Panc1 (cell line): ENCODE measurements at places on chromosomes 6 and 20. TPM values are rescaled to one million over a fixed set of nuclear protein-coding genes. Genes with fewer than 3 reads are reported as not detected.

GRCh38 chr20:40050596-40050995 is 638.4 kb downstream of the MAFB start:
- no peak for DNase-seq

- DNase-seq: no peak
These were observed 28.1 kb downstream of the DACT2 start for GRCh38 chr6:168291450-168291849.

DNA sequence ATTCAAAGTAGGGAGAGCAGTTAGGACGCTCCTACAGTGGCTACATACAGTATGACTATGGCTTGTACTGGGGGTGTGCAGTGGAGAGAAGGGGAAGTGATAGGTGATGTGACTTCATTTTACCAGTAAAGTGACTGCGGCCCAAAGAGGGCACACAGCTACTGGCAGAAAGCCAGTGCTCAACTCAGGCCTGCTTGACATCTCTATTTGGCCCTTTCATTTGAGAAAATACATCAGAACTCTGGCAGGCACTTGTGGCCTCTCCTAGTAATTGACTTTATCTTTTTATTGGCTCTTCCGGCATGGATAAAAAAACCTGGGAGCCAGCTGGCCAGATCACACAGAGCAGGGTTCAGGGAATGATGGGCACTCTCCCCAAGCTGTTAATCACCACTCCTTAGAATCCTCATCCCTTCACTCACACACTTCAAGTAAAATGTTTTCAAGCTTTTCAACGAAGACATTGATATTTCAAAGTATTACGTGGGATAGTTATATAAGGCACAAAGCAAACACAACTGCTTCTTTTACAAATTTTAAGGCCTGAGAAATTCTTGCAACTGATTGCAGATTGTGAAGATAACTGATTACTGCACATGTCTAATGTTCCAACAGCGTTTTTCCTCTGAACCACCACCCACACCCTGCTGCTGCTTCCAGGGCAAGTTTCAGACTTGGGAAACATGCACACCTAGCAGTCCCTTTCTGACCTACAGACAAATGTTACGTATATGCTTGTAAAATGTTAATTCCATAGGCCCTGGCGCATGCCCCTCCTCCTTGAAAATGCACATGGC is 73.5 kb downstream of the TNFRSF21 start:
- no peak for DNase-seq

DNA sequence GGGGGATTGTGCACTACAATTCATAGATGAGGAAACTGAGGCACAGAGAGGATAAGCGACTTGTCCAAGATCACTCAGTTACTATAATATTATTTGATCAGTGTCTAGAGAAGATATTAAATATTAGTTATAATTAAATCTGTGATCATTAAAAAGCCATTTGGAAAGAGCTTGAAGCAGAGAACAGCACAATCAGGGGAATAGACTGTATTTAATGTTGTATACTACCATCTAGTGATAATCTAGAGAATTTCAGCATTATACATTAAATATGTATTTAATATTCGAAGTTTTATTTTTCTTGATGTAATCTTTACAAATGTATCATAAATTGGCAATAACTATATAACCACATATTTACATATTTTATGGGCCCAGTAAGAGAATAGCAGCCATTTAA is 20.1 kb upstream of the MTCL3 start:
- DNase-seq: no peak

DNA sequence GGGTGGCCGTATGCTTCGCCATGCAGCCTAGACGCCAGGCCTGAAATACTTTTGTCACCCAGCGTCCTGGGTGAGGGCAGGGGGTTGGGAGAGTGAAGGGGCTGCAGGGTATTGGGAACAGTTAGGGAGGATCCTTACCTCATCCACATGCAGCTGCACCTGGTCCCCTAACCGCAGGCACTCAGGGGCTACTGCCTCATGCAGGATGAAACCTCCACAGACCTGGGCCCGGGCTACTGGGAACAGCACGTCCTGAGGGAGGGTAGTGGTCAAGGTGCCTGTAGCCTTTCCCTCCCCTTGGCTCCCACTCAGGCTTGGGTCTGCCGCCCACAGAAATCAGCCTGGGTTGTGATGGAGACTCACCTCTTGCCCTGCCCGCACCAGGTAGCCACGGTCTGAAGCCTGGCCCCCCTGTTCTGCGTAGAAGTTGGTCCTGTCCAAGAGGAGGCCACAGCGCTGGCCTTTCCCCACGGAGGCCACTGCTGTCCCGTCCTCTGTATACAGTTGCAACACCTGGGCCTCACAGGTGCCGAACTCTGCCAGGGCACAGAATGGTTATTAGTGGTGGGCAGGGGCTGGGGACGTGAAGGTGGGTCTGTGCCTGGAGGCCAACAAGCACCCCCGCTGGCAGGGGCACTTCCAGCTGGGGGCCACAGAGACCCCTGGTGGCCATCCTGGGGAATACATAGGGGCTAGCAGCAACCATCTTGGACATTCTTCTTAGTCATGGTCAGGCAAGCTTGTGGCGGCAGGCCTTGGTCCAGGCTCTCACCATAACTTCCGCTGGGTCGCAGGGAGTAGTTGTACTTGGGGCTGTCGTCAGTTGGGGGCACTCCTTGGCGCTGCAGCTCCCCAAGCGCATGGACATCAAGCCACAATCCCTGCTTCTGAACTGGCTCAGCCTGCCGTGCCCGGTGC is 8.6 kb downstream of the AARS2 start:
- DNase-seq: no peak

GRCh38 chr6:98920904-98921431 is 26.8 kb downstream of the FBXL4 start:
- DNase-seq: no peak

- DNase-seq: no peak
These were observed 67.1 kb upstream of the MYLIP start for GRCh38 chr6:16061818-16062217.

GRCh38 chr6:2947445-2947844 is 23.9 kb downstream of the SERPINB6 start:
- no peak for DNase-seq

GPX5 gene
- not detected for total RNA-seq

DNA sequence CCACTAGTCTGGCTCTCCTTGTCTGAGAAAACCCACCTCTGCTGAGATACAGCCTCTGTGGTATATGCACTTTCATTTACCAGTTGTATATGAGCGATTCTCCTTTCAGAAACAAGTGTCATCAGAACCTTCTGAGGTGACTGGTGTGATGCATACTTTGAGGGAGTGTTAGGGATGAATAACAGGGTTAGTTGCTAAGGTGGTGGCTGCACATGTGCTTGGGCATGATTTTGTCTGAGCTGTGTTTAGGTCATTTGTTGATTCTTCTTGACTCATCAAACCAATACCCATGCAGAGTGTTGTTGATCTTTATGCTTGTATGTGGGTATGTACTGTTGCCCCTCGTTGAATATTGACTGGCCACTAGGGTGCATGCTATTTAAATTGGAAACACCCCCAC is 25.7 kb downstream of the DTD1 start:
- DNase-seq: no peak

- DNase-seq: no peak
These were observed 56.7 kb upstream of the SGK1 start for GRCh38 chr6:134374491-134375219.

DNA sequence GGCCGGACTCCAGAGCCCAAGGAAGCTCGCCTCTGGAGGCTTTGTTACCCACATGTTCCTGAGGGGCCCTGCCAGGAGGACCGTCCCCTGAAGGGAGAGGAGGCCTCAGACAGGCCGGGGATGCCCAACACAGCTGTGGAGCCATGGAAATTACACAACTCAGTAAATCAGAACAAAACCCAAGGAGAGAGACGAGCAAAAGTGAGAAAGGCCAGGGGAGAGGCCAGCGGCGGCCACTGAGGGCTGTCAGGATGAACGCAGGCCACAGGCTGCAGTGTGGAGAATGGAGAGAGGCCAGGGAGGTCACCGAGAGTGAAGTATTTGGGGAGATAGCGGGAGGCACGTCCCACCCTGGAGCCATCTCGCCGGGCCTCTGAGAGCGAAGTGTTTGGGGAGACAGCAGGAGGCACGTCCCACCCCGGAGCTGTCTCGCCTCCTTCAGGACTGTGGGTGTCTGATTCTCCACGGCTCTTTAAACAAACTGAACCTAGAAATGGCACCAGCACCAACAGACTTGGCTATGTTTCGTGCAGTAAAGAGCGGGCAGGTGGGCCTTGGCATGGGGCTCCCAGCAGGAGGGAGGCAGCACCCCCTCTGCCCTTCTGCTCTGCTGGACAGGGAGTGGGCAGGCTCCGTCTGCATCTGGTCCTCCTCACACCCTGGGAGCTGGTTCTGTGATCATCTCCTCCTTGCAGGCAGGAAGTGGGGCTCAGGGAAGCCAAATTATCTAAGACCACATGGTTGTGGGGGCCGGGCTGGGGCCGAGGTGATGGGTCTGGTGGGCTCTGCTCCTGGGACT is 91.0 kb downstream of the YTHDF1 start:
- no peak for DNase-seq

- DNase-seq: no peak
These were observed 379.3 kb downstream of the CD109 start for GRCh38 chr6:74075323-74075722.

DNA sequence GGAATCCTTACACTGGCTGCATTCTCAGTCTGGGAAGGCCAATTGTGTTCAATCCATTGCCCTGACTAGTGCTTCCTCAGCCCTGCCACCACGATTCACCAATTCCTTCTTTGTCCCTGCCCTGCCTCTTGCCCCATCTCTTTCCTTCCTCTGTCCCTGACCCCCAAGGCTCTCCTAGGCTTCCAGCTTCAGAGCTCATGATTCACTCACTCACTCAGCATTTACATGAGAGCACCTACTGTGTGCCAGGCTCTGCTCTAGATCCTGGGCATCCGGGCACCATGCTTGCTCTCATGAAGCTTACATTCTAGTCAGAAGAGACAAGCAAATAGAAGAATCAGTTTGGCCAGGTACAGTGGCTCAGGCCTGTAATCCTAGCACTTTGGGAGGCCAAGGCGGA is 489.5 kb upstream of the JARID2 start:
- DNase-seq: no peak

GRCh38 chr6:132587424-132587823 is 2.1 kb downstream of the TAAR5 start:
- DNase-seq: no peak

GRCh38 chr6:153944201-153944600 is 94.8 kb upstream of the OPRM1 start:
- no peak for DNase-seq
